ENCODE measurements at places on chromosomes 6 and 20.
A peak's percentile ranks its signal among the peaks of the same experiment; 100 is the strongest.

DNA sequence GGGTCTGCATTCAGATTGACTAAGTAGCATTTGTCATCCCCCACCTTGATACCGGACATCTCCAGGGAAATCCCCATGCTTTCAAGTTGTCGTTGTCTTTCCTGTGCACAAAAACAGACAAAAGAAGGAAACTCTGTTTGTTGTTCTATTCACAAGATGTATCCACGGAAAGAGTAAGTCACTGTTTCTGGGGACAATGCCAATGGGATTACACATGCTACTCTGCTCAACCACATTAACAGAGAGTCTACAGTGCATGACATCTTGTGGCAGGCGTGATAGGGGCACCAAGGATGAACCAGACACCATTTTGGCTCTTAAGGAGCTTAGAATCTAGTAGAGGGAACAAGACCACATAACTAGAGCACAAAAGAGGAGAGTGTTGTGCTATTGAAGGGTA, 124.4 kb upstream of the NUP153 start:
- no peak for DNase-seq

DNA sequence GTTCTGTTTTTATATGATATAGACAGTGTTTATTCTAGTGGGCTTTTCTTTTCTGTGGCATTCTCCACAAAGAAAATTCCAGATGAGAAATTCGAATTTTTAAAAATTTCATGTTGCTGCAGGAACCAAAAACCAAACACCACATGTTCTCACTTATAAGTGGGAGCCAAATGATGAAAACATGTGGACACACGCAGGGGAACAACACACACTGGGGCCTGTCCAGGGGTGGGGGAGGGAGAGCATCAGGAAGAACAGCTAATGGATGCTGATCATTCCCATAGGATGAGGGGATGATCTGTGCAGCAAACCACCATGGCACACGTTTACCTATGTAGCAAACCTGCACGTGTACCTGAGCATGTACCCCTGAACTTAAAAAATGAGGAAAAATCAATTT, 499.0 kb upstream of the SLC35B3 start:
- DNase-seq = no peak

- DNase-seq = no peak
Observed at GRCh38 chr6:111795558-111795957, 77.7 kb downstream of the FYN start.

GRCh38 chr20:56440346-56441007, 27.9 kb upstream of the RTF2 start:
- DNase-seq = no peak

- DNase-seq = peak; percentile 9
Observed at GRCh38 chr6:159533568-159533967, 159.5 kb downstream of the SOD2 start.

- DNase-seq = no peak
Observed at GRCh38 chr6:40532349-40533000, 54.7 kb downstream of the LRFN2 start.

DNA sequence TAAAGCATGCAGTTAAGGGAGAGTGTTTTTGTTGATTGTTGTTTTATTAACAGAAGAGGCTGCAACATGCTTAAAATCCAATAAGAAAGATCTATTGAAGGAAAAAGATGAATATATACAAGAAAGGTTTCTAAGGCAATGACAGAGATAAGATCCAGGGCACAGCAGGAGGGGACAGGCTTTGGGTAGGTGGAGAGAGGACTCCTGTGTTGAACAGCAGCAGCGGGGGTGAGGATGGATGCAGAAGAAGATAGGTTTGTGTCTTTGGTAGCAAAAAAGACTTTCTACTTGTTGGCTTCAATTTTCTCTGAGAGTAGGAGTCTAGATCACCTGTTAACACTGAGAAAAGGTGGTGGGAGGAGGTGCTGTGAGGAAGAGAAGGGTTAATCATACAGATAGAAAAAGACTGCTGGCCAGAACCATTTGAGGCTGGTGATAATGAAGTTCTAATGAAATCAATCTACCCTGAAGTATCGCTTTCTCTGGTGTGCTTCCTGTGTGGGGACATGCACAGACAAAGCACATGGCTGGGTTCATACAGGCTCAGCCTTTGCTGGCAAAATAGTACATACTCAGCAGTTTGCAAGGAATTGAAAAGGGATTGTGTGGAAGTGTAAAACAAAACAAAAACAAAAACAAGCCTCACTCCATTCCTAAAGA, 17.2 kb upstream of the DST start:
- DNase-seq = no peak

DNA sequence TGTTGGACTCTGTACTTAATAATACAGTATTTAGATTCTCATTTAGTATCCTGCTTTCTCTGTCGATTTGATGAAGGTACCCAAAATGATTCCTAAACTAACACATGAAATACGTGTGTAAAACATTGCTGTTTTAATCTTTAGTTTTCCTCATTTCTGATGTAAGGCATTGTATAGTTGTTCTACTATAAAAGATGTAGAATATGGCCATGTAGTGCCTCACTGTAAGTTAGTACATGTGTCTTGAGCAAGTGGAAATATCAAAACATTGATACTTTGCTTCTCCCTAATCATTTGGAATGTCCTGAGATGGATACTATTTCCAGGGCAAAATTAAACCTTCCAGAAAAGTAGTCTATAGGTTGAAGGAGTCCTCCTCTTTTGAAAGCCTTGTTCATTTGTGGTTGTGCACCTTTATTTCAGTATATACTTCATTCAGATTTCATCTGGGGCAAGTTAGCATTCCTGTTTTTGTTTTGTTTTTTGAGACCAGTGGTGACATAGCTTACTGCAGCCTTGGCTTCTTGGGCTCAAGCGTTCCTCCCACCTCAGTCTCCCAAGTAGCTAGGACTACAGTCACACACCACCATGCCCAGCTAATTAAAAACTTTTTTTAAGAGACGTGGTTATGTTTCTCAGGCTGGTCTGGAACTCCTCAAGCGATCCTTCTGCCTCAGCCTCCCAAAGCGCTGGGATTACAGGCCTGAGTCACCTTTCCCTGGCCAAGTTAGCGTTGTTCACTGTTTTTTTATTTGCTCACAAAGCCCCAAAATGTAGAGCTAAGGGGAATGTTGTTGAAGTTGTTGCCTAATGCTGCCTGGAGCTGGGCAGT, 11.6 kb downstream of the SRSF3 start:
- DNase-seq = no peak

- no peak for DNase-seq
Observed at GRCh38 chr6:154931711-154932424, 63.2 kb upstream of the TIAM2 start.

- peak; percentile 50 for DNase-seq
Observed at GRCh38 chr20:5531318-5532081, 214.7 kb upstream of the PROKR2 start.

GRCh38 chr6:44094403-44095242, 32.6 kb downstream of the MRPL14 start:
- DNase-seq = no peak

DNA sequence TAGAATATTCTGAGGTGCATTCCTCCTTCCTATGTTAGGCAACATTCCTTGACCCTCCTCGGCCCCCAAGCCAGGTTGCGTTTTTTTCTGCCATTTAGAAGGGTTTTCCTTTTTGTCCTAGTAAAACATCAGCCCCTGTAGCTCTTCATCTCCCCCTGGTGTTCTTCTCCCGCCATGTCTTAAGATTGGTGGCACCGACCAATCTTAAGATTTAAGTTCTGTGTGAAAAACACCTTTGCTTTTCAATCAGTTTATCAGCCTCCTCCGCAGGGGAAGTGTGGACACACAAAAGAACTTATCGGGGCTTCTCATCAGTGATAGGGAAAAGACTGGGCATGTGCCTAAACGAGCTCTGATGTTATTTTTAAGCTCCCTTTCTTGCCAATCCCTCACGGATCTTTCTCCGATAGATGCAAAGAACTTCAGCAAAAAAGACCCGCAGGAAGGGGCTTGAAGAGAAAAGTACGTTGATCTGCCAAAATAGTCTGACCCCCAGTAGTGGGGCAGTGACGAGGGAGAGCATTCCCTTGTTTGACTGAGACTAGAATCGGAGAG, 719 bp upstream of the EDN1 start:
- no peak for DNase-seq

DNA sequence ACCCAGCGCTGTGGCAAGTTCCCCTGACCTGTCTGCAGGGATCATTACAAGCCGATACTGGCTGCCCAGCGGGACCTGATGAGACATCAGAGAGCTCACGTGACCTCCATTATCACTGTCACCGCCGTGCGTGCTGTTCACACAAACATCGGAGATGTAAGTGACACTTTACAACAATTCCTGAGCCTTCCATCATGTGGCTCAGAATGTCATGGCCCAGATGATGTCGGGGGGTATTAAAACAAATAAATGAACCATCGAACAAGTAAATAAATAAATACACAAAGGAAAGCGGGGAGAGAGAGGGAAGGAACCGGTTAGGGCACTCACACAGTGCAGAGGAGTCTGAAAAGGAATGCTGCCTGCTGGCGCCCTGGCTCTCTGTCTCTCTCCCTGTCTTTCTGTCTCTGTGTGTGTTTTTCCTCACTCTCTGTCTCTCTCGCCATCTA, 195.1 kb downstream of the BMP7 start:
- no peak for DNase-seq

- no peak for DNase-seq
Observed at GRCh38 chr20:36298795-36299339, 7.3 kb upstream of the DLGAP4 start.

DNA sequence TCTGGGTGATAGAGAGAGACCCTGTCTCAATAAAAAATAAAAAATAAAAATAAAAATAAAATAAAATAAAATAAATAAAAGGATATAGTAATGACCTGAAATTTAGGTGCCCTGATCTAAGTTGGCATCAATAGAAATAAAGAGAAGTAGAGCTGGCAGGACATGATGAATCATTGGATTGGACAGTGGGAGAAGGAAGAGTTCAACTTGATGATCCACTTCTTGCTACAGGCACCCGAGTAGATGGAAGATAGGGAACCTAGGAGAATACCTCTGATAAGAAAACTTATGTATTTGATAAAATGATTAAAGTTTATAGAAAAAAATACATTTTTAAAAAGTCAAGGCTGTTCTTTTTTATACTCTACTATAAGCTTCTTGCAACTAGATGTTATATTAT, 79.0 kb downstream of the ADTRP start:
- DNase-seq = no peak

DNA sequence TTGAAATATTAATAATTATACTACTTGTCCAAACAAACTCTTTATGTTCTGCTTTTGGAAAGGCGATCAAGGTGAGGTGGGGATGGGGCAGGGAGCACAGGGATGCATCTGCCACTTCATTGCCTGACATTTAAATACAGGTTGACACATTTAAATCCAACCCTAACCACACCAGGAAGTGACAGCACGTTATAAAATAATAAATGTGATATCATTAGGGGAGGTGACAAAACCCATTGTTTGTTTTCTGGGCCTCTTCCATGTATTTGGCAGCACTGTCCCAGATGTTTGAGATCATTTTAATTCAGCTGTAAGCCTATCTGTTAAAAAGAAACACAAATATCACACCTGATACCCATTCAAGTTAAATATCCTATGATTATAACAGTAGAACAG, 342.4 kb upstream of the ARID1B start:
- DNase-seq = no peak

DNA sequence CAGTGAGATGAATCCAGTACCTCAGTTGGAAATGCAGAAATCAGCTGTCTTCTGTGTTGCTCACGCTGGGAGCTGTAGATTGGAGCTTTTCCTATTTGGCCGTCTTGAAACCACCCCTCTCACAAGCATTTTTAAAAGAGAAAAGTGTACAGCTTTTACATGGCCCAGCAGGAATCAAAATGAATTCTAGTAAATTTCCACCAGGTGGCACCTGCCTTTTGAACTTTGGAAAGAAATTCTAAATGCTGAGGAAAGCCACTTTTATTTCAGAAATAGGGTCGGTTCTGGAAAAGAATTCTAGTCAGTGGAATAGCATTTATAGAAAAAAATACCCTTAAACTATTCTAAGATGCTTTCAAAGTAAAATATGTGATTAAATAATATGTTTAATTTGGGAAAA, 647.8 kb downstream of the CD109 start:
- no peak for DNase-seq

GRCh38 chr6:93721386-93722048, 302.2 kb upstream of the EPHA7 start:
- peak; percentile 6 for DNase-seq

DNA sequence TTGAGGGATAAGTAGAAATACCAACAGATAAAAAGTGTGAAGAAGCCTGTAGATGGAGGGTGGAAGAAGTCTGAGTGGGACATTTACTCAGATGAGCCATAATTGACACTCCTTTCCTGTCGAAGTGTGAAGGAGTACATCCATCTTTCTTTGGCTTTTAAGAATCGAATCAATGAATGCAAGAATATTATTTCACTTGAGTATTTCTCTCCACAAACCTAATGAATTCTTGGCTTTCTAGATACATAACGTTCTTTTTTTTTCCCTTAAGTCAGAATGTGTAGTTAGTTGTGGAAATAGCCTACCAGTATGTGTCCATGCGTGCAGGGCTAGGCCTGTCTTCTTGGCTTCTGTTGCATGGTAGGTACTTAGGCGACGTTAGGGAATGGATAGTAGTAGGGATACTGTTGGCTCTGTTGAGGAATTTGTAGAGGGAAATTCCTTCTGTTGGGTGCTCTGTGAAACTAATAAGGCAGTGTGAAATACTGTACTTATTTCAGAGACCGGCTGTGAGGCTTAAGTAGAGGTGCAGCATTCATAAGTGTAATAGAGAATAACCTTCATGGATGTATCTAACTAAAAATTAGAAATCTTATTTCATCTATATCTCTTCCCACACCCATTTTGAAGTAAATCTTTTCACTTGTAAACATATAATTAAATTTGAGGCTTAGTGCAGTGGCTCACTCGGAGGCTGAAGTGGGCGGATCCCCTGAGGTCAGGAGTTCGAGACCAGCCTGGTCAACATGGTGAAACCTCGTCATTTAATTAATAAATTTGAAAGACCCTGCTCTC, 1.5 kb downstream of the RPS18 start:
- no peak for DNase-seq

GRCh38 chr20:38727607-38728190, 3.4 kb downstream of the SLC32A1 start:
- DNase-seq = no peak

DNA sequence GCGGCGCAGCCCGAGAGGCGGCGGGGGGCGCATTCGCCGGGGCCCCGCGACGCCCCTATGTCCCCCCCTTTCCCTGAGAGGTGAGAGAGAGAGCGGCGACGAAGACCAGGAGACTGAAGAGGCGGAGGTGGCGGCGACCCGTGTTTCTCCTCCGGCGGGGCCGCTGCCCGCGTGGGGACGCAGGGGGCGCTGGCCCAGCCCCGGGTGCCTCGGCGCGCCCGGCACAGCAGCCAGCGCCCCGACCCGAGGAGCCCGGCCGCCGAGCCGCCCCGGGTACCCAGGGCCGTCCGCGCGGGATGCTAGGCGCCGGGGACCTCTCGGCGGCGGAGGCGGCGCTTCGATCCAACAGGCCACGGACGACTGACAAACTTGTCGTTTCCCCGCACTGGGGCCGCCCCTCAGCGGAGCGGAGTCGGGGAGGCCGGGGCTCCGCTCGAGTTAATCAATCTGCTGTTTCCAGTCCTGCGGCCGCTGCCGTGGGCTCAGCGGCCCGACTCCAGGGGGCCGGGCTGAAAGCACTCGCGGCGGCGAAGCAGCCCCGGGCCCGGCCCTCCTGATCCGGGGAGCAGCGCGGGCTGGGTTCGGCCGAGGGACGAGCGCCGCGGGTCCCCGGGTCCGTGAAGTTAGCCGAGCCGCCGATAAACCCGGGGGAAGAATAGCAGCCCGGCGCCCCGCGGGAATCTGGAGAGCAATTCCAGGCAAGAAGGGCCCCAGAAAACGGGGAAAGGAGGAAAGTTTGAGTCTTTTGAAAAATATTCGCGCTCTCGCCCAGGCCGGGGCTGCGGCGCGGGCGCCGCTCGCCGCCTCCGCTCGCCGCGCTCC, 631 bp downstream of the MDGA1 start:
- DNase-seq = no peak
